Stomach (tissue), 19 donors: ENCODE measurements at places on chromosomes 3 and 15. TPM values are rescaled to one million over a fixed set of nuclear protein-coding genes. Genes with fewer than 3 reads are reported as not detected.
A peak's percentile ranks its signal among the peaks of the same experiment; 100 is the strongest.

- DNase-seq: no peak
These were observed 369.3 kb upstream of the ONECUT1 start for GRCh38 chr15:53159458-53159857.

Gene TRH
- not detected for total RNA-seq

- DNase-seq: no peak
These were observed 389.7 kb upstream of the MDFIC2 start for GRCh38 chr3:70702132-70702531.

Gene TRIM71
- total RNA-seq: 2.8 TPM

DNA sequence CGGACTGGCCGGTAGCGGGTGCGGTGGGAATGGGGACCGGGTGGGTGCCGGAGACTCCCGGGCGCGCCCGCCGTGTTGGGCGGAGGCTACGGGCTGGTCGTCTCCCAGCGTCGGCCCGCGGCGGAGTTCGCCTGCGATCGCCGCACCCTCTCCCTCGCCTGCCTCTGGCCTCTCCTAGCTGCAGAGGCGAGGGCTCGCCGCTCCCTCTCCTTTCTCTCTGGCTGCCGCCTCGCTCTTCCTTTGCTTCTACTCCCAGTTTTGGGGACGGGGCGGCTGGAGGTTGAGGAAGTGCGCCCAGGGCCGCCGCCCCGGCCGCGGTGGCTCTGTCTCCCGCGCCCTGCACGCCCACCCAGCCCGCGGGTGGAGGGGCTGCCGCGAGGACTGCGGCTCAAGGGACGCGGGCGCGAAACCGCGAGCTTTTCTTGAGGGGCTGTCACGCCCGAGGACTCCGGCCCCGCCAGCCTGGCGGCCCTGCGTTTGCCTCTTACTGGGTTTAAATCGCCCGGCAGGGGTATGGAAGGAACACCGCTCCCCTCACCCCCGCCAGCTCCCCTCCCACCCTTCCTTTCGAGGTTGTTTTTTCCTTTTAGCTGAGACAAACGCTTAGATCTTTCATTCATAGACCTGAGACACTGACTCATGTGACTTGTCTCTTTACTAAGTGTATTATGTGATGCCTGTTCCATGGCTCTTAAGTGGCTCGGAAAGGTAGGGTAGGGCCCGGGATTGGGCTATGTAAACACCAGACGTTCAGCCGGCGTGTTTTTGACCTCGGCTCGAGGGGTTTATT lies 654 bp downstream of the PIK3CA start:
- DNase-seq: peak; percentile 82

GRCh38 chr15:51416129-51416528 lies 74.7 kb downstream of the GLDN start:
- no peak for DNase-seq

Gene KCNMB3
- total RNA-seq: not detected

DNA sequence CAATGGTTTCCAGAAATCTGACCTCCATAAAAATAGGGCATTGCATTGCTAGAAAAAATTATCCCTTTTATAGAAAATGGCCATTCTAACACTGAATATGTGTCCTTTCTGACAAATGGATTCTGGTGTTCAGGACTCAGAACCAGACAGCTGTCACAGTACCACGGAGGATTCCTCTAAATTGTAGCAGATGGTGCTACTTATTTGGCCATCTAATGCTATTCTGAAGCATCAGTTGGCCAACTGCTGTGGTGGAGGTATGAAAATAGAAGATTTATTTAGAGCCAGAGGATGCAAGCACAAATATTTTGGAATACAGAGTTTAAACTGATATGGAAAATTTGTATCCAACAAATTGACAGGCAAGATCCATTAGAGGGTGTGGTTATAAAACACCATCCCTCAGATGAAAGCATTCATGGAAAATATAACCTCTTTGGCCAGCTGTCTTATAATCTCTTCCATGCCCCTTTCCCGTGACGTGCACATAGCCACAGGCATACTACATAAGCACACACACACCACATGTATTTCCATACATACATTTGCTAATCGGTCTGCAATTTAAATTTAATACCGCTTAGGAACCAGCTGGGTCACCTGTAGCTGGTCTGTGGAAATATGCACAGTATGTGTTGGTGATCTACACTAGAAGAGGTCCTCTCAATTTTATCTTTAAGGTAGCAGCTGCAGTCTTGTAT lies 302.7 kb upstream of the KCNMB2 start:
- no peak for DNase-seq

GRCh38 chr15:60568301-60568742 lies 89.4 kb upstream of the ICE2 start:
- DNase-seq: no peak

Gene CIP2A
- total RNA-seq: 3.5 TPM

- DNase-seq: no peak
These were observed 265.0 kb downstream of the EPHA3 start for GRCh38 chr3:89372456-89372855.

GRCh38 chr15:92870010-92870591 lies 30.0 kb upstream of the CHD2 start:
- DNase-seq: peak; percentile 67

Gene DIS3L
- 35.1 TPM for total RNA-seq

GRCh38 chr3:139414608-139415224 lies 25.3 kb upstream of the COPB2 start:
- no peak for DNase-seq

DNA sequence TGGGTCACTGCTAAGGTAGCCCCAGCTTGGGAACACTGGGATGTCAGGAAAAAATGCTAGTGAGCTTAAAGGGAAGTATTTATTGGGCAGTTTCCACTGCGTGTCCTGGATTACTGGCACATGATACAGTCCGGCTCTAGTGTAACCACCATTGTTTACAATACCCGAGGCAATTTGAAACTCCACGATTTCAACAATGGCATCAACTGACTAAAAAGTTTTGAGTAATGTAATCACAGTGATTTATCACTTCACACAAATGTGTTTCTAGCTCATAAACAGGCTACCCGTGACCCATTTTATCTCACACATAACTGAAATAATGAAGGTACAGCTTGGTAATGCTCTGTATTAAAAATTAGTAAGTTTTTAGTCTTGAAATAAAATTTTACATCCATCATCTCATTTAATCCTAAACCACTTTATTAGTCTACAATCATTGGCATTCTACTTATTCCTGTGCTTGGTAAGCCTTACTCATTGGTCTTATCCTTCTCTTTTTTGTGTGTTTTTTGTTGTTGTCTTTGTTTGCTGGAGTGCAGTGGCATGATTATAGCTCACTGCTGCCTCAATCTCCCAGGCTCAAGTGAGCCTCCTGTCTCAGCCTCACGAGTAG lies 7.6 kb downstream of the ZMAT3 start:
- DNase-seq: no peak

DNA sequence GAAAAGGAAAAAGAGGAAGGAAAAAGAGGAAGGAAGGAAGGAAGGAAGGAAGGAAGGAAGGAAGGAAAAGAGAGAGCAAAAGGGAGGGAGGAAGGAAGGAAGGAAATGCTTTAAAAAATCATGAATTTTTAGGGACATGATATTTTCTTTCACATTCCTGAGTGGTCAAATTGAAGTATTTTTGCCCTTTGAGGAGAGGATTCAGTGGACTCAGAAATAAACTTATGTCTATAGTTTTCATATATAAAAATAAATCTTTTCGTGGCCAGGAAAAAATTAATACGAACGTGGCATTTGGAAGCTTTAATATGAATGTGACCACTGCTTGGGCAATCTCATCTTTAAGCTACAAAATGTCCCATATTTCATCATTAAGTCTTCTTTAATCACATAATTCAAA lies 183.0 kb upstream of the TMCO5A start:
- no peak for DNase-seq

GRCh38 chr3:49411535-49411967 lies 225 bp downstream of the RHOA start:
- peak; percentile 66 for DNase-seq

Gene MORC1
- total RNA-seq: not detected

GRCh38 chr15:81645470-81645869 lies 271.5 kb upstream of the TMC3 start:
- DNase-seq: no peak

DNA sequence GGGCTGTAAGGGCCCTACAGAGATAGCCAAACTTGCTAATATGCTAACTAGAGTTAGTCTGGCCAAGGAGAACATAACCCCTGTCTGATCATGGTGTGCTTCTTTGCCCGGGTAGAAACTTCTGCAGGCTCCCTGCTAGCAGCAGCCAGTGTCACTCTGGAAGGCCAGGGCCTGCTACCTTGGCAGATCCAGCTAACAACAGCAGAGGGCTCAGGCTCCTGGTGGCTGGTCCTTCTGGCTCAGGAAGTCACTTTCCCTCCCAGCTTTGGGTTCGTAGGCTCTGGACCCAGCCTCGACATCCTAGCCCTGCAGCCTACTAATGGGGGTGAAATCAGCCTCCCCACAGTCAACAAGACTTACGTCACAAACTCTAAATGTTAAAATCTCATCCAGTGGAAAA lies 373.7 kb upstream of the RGMA start:
- no peak for DNase-seq

DNA sequence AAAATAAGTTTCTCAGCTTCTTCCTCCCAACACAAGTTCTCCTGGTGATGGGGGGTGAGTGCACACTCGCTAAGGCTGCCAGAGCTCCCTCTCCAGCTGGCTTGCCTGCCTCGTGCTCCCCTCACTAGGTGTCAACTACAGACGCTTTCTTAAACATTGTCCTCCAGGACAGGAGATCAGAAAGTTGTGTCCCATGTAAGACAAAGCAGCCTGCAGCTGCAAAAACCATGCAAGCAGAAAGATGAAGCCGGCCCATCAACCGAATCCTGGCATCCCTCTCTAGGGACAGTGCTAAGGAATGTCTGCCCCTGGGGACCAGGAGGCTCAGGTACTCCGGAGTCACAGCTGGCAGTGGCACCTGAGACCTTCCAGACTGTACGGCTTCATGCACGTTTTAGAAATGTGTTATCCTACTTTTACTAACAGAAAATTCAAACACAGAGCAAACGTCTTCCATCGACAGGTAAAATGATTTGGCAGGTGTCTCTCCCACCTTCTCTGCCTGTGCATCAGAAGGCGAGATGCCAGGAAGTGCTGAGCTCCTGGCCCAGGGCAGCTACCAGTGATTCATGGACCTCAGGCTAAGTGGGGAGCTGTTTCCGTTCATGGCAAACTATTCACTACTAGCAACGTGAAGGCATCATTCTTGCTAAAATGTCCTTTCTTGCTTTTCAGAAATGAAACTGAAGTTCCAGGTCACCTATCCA lies 246.1 kb downstream of the ADAMTS17 start:
- no peak for DNase-seq

Gene CELSR3
- 2.2 TPM for total RNA-seq

Gene ILDR1
- under 0.01 TPM for total RNA-seq

Gene CCDC9B
- total RNA-seq: 21.1 TPM

DNA sequence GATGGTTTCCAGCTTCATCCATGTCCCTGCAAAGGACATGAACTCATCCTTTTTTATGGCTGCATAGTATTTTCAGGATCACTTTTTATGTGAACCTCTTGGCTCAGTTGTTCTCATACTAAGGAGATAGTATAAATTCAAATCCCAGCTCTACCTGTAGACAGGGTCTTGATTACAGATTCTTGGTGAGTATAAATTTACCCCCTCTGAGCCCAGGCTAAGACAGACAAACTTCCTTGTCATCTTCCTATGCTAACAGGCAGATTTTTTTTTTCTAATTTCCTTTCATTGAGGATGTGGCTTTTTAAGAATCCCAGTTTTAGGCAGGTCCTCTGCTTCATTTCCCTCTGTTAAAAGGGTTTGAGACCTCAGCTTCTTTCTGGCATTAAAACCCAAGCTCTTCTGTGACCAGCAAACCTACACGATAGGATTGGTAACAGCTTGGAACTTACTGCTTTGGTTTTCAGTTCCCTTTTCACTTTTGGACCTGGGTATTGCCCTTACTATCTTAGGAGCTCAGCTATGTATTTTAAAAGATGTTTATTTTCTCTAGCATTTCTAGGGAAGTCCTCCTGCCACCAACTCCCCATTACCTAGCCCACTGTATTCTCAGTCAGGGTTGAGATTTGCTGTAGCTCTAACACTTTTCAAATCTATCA lies 72.5 kb downstream of the VPS8 start:
- no peak for DNase-seq

- DNase-seq: no peak
These were observed 681.4 kb downstream of the MCTP2 start for GRCh38 chr15:94912760-94913159.

Gene INSYN1
- total RNA-seq: 9.3 TPM

Gene ALDH1A3
- total RNA-seq: 3.5 TPM

GRCh38 chr3:29936054-29936453 lies 655.2 kb downstream of the RBMS3 start:
- no peak for DNase-seq

Gene HTR3E
- not detected for total RNA-seq

DNA sequence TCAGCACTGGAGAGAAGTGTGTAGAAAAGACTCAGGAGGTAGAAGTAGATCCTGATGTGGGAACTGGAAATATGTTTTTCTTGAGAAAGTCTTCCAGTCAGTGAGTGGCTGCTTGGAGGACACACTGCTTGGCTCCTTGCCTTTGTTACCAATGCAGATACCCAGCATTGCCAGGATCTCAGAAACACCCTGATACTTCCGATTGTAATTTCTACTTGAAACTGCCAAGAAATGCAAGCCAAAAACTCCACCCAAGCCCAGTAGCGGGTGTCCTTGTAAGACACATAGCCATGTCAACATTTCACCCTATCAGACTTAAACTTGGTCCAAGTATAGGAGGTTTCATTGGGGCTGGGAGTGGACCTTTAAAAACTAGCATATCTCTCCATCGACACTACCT lies 141.8 kb downstream of the ALDH1A2 start:
- DNase-seq: peak; percentile 13

DNA sequence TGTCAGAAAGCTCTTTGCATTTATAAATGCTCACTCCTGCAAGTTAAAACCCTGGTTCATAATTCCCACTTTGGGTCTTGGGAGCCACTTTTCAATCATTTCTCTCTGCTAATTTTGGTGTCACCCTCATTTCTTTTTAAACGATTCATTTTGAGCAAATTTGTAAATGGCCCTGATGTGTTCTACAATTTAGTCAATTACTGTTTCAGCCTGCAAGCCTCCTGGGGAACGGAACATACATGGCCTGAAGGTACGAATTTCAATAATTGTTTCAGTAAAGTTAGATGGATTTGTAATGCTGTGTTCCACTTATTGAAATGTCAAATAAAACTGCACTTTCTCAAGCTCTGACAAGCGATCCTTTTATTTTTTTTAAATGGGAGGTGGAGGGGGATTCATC lies 43.2 kb downstream of the MAP2K5 start:
- no peak for DNase-seq

DNA sequence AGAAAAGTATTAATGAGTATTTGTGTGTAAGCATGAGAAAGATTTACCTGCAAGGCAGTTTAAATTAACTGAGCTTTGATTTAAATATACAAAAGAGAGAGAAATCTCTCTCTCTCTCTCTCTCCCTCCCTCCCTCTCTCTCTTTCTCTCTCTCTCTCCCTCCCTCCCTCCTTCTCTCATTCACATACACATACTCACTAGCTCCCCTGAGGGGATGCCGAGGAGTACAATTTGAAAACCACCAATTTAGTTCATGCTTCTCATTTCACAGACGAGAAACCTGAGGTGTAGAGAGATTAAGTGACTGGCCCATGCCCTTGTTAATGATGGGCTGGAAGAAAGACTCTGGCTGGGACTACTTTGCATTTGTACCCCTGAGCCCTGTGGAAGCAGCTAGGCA lies 59.4 kb downstream of the MECOM start:
- DNase-seq: no peak
